ENCODE measurements at places on chromosomes 5 and 9.
A peak's percentile ranks its signal among the peaks of the same experiment; 100 is the strongest.

DNA sequence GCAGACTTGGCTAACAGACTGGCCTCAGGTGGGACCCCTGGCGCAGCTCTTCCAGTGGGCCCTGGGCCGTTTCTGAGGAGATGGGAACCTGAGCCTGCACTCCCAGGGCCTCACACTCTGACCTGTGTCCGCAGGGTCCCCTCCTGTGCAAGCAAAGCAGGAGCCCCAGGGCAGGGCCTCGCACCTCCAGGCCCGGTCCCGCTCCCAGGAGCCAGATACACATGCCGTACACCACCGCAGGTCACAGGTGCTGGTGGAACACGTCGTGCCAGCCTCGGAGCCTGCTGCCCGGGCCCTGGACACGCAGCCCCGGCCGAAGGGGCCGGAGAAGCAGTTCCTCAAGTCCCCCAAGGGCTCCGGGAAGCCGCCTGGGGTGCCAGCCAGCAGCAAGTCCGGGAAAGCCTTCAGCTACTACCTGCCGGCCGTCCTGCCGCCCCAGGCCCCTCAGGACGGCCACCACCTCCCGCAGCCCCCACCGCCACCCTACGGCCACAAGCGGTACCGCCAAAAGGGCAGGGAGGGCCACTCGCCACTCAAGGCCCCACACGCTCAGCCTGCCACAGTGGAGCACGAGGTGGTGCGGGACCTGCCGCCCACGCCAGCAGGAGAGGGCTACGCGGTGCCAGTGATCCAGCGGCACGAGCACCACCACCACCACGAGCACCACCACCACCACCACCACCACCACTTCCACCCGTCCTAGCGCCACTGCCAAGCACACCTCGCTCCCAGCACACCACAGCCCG lies 29.2 kb downstream of the NKD2 start:
- no peak for DNase-seq

DNA sequence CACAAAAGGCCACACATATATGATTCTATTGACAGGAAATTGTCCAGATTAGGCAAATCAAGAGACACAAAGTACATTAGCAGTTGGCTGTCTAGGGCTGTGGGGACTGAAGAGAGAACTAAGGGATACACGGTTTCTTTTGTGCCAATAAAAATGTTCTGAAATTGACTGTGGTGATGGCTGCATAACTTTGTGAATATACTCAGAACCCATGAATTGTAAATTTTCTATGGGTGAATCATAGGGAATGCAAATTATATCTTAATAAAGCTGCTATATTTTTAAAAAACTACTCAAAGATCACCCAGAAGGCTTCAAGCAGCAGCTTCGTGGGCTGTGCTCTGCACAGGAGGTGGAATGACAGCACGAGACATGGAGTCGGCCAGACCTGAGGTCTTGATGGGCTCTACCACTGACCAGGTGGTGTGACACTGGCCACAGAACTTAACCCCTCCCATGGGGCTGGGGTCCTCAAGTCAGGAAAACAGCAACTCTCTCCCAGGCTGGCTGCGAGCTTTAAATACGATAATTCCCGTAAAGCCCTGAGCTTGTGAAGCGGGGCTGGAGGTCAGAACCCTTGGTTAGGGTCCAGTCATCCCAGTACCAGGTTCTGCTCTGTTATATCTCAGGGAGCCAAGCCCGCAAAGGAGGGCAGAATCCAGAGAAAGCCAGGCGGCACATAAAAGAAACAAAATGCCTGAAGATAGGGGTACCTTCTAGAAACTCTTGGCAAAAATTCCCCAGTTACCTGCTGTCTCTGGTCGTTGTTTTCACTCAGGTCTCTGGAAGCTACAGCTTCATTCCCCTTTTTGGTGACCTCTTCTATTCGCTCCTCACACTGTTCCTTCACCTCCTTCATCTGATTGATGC lies 59.1 kb downstream of the GOLM1 start:
- DNase-seq, result no peak

- no peak for DNase-seq
These were observed 45.7 kb upstream of the PPARGC1B start for GRCh38 chr5:149684371-149684770.

DNA sequence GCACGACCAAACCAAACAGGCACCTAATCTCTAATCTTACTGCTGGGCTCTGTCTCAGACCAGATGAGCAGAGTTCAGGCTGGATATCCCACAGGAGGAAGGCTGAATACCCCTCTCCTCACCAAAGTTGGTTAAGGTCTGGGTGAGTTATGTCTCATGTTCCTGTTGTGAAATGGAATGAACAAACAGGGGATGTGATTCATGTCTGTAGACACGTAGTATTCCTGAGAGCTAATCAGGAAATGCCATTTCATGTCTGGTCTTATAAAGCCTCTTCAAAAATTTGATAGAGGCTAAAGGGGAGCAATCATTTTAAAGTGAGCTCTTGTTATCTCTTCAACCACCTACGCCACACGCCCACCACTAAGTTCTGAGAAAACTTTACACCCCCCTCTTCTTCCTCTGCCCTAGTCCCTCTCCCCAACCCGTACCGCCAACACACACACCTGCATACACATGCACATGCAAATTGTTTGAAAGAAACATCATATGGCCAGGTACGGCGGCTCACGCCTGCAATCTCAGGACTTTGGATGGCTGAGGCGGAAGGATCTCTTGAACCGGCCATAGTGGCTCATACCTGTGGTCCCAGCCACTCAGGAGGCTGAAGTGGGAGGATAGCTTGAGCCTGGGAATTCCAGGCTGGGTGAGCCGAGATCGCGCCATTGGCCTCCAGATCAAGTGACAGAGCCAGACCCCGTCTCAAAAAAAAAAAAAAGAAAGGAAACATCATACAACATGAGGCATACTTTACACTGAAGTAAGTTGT lies 69.8 kb upstream of the RAI14 start:
- DNase-seq, result peak; percentile 56

GRCh38 chr5:36521838-36522745 lies 84.3 kb upstream of the SLC1A3 start:
- DNase-seq, result no peak

- DNase-seq, result no peak
These were observed 166.0 kb downstream of the OLFM1 start for GRCh38 chr9:135253305-135254004.

DNA sequence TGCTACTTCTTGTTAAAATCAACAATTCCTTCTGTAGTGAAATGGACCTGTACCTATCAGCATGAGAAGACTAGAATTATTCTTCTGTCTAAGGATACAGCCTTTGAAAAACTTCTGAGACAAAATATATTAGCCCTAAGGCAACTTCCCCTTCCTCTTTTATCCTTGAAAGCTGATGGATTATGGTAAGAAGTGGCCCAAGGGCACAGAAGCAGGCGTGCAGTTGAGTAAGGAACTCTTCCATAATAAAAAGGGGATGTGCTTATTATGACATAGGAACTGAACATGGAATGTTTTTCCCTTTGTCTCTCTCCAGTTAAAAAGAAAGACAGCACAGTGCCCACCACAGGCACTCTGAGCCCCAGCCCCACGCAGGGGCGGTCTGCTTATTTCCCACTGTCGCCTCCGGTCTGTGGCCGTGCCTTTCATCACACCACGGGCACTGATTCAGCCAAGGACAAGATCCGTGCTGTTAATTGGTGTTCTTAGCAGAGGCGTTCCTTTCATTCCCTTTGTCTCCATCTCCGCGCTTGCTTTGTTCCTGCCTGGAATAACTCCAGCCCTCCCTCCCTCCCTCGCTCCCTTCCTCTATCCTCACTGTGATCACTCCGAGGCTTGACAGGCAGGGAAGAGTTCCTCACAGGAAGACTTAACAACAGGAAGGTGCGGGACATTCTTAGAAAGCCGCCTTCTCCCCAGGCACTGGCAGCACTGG lies 135.9 kb upstream of the OTULINL start:
- DNase-seq, result no peak

- no peak for DNase-seq
These were observed 18.0 kb upstream of the GDA start for GRCh38 chr9:72131206-72131605.

GRCh38 chr5:68494771-68495170 lies 279.2 kb downstream of the PIK3R1 start:
- DNase-seq, result no peak

DNA sequence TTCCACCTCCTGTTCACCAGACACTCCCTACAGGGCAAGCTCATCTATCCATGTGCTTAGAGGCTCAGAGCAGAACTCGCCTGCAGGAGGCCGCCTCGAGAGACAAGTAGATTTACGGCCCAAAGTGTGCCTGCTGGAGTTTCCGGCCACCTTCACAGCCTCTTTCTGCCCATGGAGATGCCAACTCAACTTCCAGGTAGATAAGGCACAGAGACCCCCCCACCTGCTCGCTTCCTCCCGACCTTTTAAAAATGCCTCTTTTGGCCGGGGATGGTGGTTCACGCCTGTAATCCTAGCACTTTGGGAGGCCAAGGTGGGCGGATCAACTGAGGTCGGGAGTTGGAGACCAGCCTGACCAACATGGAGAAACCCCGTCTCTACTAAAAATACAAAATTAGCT lies 46.6 kb downstream of the EXD3 start:
- DNase-seq, result no peak

GRCh38 chr9:127837346-127837745 lies 17.1 kb downstream of the ENG start:
- no peak for DNase-seq

DNA sequence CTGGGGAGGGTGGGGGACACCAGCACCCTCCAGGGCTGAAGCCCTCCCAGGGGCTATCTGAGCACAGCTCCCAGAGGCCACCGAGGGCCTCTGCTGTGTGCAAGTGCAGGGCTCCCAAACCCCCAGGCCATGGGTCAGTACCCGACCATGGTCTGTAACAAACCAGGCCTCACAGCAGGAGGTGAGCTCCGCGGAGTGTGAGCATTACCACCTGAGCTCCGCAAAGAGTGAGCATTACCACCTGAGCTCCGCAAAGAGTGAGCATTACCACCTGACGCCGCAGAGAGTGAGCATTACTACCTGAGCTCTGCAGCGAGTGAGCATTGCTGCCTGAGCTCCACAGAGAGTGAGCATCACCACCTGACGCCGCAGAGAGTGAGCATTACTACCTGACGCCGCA lies 152.9 kb upstream of the IRX2 start:
- no peak for DNase-seq

GRCh38 chr5:113508756-113509155 lies 4.7 kb upstream of the YTHDC2 start:
- no peak for DNase-seq

DNA sequence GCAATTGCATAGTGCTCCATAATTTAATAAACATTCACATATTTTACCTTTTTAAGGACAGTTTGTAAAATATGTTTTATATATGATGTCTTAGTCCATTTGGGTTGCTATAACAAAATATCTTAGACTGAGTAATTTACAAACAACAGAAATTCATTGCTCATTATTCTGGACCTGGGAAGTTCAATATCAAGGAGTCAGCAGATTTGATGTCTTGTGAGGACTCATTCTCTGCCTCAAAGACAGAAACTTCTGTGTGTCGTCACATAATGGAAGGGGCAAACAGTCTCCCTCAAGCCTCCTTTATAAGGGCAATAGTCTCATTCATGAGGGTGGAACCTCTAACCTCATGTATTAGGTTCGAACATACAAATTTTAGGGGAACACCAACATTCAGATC lies 455.9 kb downstream of the TAF11L14 start:
- no peak for DNase-seq

GRCh38 chr9:135239100-135239768 lies 151.8 kb downstream of the OLFM1 start:
- DNase-seq, result no peak

DNA sequence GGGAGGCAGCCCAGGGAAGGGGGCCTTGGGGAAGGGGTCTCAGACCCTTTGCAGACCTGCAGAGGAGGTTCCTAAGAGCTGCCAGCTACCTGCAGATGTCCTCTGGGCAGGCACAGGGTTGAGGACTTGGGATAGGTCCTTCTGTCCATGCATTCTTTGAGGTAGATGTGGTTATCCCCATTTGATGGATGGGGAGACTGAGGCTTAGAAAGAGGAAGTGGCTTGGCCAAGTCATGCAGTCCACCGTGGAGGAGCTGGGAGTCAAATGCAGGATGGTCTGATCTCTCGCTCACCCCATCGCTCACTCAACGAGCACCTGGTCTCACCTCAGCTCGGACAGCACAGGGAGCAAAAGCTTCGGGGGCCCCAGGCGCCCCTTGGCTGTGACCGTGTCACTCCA lies 20.2 kb downstream of the ADAMTSL2 start:
- no peak for DNase-seq

DNA sequence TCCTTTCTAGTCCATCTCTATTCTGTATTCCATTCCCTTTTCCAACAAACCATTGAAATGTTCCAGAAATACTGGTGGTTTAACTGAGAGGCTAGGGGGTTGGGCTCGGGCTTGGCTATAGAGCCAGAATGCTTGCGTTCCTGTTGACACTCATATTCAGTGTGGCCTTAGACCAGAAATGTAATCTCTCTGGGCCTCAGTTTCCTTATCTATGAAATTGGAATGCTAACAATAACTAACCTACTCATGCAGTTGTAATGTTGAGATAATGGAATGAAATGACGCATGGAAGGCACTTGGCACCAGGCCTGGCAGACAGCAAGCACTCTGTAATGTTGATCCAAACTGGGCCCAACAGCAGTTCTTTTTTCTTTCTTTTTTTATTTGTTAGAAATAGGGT lies 26.8 kb downstream of the JADE2 start:
- DNase-seq, result peak; percentile 76

DNA sequence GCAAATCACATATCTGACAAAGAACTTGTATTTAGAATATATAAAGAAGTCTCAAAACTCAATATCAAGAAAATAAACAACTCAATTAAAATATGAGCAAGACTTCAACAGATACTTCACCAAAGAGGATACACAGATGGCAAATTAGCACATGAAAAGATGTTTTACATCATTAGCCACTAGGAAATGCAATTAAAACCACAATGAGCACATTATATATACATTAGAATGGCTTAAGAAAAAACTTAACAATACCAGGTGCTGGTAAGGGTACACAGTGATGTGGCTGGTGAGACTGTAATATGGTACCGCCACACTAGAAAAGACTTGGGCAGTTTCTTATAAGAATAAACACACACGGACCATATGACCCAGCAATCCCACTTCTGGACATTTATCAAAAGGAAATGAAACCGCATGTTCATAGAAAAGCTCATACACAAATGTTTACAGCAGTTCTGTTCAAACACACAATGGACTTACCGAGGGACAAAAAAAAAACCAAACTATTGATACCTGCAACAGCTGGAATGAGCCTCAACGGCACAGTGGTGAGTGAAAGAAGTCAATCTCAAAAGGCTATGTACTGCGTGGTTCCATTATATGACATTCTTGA lies 27.6 kb downstream of the SEMA4D start:
- no peak for DNase-seq

DNA sequence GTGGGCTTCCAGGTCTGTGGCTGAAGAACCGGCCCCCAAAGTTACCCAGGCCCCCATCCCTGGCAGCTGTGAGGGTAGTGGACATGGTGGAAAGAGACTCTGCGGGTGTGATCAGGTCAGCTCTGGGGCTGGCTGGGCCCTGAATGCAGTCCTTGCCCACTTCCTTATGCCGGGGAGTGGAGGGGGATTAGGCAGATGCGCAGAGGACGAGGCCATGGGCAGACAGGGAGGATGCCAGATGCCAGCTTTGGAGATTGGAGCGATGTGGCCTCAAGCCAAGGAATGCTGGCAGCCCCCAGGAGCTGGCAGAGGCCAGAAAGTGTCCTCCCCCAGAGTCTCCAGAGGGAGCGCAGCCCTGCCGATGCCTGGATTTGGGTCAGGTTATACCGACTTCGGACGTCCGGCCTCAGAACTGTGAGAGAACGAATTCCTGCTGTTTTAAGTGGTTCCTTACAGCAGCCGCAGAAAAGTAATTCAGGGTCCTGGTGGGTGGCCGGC lies 69.8 kb downstream of the ADAMTS2 start:
- no peak for DNase-seq

Data from SW 1271 (cell line).